GM19239 (cell line): ENCODE measurements at places on chromosomes 2 and 18.

- DNase-seq, result no peak
Observed at GRCh38 chr2:44433895-44434294, 72.1 kb downstream of the CAMKMT start.

- peak; percentile 80 for DNase-seq
Observed at GRCh38 chr2:25362434-25363145, 20.9 kb upstream of the DNMT3A start.

DNA sequence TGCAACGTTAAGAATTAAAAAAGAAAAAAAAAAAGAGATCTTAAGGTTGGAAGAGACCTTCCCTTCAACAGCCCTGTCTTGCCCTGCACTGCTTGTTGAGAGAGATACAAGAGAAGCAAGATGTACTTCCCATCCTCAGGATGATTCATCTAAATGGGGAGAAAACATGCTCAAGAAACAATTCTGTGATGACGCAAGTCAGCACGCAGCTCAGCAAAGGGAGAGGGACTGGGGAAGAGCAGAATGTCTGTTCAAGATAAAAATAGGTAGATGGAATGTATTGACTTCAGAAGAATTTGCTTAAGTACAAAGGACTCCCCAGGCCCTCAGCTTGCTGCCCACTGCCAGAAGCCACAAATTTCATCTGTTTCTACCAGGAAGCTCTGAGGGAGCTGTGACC, 198.2 kb upstream of the SPRED2 start:
- DNase-seq, result no peak

- no peak for DNase-seq
Observed at GRCh38 chr2:234459401-234460009, 37.4 kb downstream of the ARL4C start.

DNA sequence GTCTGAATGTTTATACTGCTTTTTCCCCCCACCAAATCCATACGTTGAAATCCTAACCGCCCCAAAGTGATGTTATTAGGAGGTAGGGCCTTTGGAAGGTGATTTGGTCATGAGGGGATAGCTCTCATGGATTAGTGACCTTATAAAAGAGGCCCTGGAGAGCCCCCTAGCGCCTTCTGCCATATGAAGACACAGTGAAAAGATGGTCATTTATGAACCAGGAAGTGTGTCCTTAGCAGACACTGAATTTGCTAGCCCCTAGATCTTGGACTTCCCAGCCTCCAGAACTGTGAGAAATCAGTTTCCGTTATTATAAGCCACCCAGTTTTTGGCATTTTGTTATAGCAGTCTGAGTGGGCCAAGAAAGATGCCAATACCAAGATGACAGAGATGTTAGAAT, 7.2 kb upstream of the TSN start:
- no peak for DNase-seq

DNA sequence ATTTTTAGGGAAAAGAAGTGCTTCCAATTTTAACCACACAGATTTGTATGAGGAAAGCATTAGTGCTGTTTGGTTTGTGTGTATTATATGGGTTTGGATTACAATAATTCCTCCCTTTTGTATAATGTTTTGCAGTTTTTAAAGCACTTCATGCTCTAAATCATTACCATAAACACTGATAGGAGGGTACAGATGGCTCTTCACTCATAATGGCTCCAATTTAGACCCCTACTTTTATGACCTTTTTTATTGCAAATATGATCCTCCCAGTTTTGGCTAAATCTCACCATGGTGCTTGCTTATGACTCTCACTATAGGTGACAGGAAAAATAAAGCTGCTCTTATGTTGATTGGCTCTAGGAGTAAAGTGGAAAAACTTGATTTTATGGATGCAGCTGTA, 23.8 kb upstream of the TMEM17 start:
- no peak for DNase-seq
